ENCODE measurements at places on chromosomes 2 and 18. TPM values are rescaled to one million over a fixed set of nuclear protein-coding genes. Genes with fewer than 3 reads are reported as not detected.

The SLC9A2 gene
- 5.7 TPM for total RNA-seq

The ALS2 gene
- 29.0 TPM for total RNA-seq

GRCh38 chr2:181779288-181780021 is 99.1 kb upstream of the NEUROD1 start:
- H3K27me3 ChIP-seq = no peaks in the 10 kb centered on the region
- peaks cover 69% of the 10 kb centered on the region for H3K4me1 ChIP-seq
- peak overlapping the region; percentile 90 for H3K27ac ChIP-seq
- DNase-seq = no peak
- no peak overlapping the region for H3K4me3 ChIP-seq

GRCh38 chr2:238703053-238703415 is 144.9 kb upstream of the TWIST2 start:
- no peaks in the 10 kb centered on the region for H3K4me1 ChIP-seq
- H3K27me3 ChIP-seq = peaks cover 39% of the 10 kb centered on the region
- H3K4me3 ChIP-seq = no peak overlapping the region
- no peak overlapping the region for H3K27ac ChIP-seq
- no peaks in the 10 kb centered on the region for H3K36me3 ChIP-seq
- DNase-seq = no peak

- no peak overlapping the region for H3K27ac ChIP-seq
- H3K36me3 ChIP-seq = no peaks in the 10 kb centered on the region
- no peaks in the 10 kb centered on the region for H3K27me3 ChIP-seq
- DNase-seq = no peak
- H3K4me3 ChIP-seq = no peak overlapping the region
- no peaks in the 10 kb centered on the region for H3K4me1 ChIP-seq
Observed at GRCh38 chr2:206323486-206323885, 49.0 kb downstream of the ZDBF2 start.
